ENCODE measurements at places on chromosomes 7 and 10.

- no peak overlapping the region for H3K27ac ChIP-seq
- DNase-seq = no peak
- no peak overlapping the region for H3K4me3 ChIP-seq
- no peaks in the 10 kb centered on the region for H3K36me3 ChIP-seq
These were observed 1284.3 kb downstream of the XPNPEP1 start for GRCh38 chr10:108639010-108639409.

GRCh38 chr7:3233301-3233700 is 67.8 kb upstream of the SDK1 start:
- no peaks in the 10 kb centered on the region for H3K27me3 ChIP-seq
- no peak overlapping the region for H3K4me3 ChIP-seq
- H3K4me1 ChIP-seq = no peaks in the 10 kb centered on the region
- no peak overlapping the region for H3K27ac ChIP-seq

- H3K36me3 ChIP-seq = no peaks in the 10 kb centered on the region
- no peaks in the 10 kb centered on the region for H3K4me1 ChIP-seq
- H3K27ac ChIP-seq = no peak overlapping the region
- DNase-seq = no peak
- H3K4me3 ChIP-seq = no peak overlapping the region
These were observed 190.3 kb downstream of the DNAJB6 start for GRCh38 chr7:157526913-157527634.

- H3K36me3 ChIP-seq = no peaks in the 10 kb centered on the region
- H3K27me3 ChIP-seq = no peaks in the 10 kb centered on the region
- H3K27ac ChIP-seq = no peak overlapping the region
These were observed 10.0 kb downstream of the HPS1 start for GRCh38 chr10:98436704-98437103.

DNA sequence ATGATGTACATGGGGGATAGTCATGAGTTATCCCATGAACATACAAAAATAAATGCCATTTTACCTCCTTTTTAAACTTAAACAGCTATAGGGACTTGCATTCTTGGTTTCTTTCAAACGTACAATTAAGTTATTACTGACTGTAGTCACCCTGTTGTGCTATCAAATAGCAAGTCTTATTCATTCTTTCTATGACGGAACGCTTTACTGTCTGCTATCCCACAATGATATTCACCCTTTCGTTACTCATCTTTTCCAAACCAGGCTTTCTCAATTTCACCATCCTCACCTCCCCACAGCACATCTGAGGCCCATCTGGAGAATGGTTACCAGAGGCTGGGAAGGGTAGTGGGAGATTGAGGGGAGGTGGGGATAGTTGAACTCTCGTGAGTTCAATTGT is 218.8 kb downstream of the PHF14 start:
- no peaks in the 10 kb centered on the region for H3K27me3 ChIP-seq
- DNase-seq = no peak
